Iris pigment epithelial cell (primary cell): ENCODE measurements at places on chromosomes 7 and 10.

DNA sequence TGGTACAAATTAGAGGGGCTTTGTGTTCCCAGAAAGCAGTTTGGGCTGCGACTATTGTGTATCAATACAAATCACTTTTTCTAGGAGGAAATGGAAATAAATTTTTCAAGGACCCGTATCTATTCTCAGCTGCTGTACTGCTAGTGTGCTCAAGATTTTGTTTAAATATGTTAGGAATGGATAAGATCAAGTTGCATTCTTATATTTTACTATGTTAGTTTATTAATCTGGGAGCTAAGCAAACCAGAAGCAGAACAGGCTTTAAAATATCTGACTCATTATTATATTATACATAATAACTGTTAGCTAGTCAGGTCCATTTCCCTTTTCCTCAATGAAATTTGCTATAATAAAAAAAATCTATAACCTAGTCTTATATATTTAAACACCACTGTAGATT, 11.1 kb upstream of the GLCCI1 start:
- no peak for DNase-seq

DNA sequence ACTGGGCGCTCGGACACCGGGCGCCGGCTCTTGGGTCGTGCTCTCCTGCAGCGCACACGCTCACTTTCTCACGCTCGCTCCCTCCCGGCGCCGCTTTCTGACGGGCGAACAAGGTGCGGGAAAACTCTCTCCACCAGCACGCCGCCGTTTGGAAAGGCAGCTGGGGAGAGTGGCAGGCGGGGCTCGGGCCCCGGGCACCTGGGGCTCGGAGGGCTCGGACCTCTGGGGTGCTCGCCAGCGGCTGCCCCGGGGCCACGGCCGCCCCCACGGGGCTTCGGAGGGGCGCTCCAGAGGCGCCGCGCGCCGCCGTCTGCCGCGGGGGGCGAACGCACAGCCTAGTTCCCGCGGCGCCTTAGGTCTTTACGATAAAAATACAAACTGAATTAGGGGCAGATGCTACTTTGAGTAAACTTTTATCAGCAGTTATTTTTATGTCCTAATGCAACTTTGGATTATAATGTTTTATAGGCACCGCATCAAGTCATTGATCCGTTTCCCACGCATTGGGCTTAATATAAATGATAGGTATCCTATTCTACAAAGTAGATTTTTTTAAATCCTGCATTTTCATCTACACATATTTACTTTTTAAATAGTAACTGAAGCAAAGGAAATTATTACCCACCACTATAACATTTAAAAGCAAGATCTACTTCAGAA, 535 bp upstream of the EPC1 start:
- no peak for DNase-seq

- DNase-seq, result no peak
Measured at GRCh38 chr7:125450749-125451148, 521.1 kb upstream of the POT1 start.

- no peak for DNase-seq
Measured at GRCh38 chr10:76868098-76868977, 769.3 kb downstream of the KCNMA1 start.

DNA sequence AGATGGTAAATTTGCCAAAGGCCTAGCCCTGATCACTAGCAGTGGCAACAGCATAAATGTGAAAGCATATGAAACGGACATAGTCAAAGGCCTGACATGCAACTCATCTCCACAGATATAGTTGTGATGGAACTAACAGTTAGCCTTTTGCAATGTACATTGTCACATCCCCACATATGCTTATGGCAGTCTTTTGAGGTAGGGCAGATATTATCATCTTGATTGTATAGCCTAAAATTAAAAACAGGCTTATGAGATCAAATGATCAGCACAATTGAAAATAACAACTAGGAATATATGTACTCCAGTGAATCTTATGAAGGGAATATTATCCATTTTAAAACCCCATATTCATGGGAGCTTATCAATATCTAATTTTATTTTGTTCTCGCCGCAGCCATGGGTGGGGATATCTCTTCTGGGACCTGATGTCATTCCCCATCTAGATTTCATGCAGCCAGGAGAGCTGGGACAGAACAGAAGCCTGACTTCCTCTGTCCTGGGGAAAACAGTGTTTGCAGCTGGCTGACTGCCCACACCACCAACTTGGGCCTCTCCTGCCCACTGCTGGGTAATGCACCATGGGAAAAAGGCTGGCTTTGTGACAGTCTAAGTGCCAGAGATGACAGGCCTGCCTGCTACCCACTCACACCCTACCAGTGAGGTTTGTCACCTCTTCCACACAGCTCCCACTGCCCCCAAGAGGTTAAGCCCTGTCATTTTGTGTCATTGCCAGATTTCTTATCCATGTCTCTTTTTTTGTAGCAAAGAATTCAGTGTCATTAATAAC, 180.2 kb upstream of the FZD1 start:
- no peak for DNase-seq
